ENCODE measurements at places on chromosomes 3 and 15. TPM values are rescaled to one million over a fixed set of nuclear protein-coding genes. Genes with fewer than 3 reads are reported as not detected.

The HIGD2B gene
- not detected for total RNA-seq

The TMEM40 gene
- 0.27 TPM for total RNA-seq

The CHD2 gene
- total RNA-seq = 27.1 TPM

The SAMMSON gene
- total RNA-seq = not detected

The KBTBD8 gene
- total RNA-seq = 0.40 TPM

The TGM4 gene
- total RNA-seq = 0.07 TPM

Measured in A549 treated with Mapracorat at 1 μM for 4 hours (cell line).